Renal pelvis (tissue), 12 donors: ENCODE measurements at places on chromosomes 1 and 21. TPM values are rescaled to one million over a fixed set of nuclear protein-coding genes. Genes with fewer than 3 reads are reported as not detected.

DESI2 gene
- polyA plus RNA-seq: 44.3 TPM

VAV3 gene
- polyA plus RNA-seq: 122 TPM

ERICH3 gene
- polyA plus RNA-seq: 0.47 TPM

RHOU gene
- 16.0 TPM for polyA plus RNA-seq

CD2 gene
- polyA plus RNA-seq: not detected

FAM72D gene
- polyA plus RNA-seq: 1.4 TPM

ZNF593OS gene
- 1.8 TPM for polyA plus RNA-seq
